ENCODE measurements at places on chromosomes 6 and 20.

DNA sequence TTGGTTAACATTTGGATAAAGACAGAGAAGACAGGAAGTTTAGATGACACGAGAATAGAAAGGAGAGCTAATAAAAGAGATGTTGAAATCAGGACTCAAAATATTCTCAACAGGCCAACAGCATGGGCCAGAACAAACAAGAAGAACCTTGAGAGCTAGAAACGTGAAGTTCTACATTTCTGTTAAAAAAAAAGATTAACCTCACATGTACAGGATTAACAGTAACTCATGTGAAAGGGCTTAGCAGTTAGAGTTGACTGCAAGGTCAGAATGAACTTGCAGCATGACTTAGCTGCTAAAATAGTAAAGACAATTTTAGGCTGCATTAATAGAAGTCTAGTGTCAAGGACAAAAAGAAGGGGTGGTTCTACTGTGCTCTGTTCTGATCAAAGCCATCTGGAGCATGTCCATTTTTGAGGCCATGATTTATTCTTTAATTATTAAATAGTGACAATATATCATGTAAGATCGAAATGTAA, 331.1 kb upstream of the HSF2 start:
- no peak for DNase-seq

GRCh38 chr20:16654858-16655535, 74.8 kb upstream of the SNRPB2 start:
- no peak for DNase-seq

DNA sequence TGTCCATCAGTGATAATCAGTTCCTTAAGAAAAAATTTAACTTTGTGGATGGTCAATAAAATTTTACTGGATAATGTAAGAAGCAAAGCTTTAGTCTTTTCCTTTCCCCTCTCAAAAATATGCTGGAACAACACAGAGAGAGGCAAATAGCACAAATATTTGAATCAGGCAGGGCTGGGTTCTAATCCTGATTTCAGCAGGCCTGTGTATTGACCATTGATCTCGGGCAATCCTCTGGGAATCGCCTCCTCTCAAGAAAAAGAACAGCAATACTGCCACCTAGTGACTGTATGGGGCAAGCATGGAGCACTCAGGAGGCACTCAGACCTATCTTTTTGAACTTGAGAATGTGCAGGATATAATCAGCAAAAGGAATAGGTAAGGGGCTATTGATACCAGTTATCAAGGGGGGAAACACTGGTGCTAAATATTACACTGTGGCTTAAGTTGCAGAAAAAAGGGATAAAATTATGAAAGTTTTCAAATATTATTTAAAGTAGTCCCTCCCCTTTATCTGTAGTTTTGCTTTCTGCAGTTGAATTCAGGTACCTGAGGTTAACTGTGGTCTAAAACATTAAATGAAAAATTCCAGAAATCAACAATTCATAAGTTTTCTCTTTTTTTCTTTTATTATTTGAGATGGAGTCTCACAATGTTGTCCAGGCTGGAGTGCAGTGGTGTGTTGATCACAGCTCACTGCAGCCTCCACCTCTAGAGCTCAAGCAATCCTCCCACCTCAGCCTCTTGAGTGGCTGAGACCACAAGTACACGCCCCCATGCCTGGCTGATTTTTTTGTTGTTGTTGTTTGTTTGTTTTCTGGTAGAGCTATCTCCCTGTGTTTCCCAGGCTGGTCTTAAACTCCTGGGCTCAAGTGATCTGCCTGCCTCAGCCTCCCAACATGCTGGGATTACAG, 91.8 kb upstream of the NHSL1 start:
- DNase-seq: peak; percentile 19

DNA sequence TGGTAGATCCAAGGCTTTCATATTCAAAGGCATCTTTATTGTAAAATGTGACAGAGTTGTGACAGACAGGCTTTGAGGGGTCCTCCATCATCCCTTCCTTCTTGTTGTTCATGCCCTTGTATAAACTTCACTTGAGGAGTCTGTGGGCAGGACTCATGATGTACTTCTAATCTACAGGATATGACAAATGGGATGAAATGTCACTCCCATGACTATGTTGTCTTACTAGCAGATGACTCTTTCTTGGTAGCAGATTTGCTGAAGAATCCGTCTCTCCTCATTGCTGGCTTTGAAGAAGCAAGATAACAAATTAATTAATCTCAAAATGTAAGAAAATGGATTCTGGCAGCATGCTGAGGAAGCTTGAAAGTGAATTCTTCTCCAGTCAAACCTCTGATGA, 566.1 kb downstream of the TFAP2B start:
- DNase-seq: no peak

DNA sequence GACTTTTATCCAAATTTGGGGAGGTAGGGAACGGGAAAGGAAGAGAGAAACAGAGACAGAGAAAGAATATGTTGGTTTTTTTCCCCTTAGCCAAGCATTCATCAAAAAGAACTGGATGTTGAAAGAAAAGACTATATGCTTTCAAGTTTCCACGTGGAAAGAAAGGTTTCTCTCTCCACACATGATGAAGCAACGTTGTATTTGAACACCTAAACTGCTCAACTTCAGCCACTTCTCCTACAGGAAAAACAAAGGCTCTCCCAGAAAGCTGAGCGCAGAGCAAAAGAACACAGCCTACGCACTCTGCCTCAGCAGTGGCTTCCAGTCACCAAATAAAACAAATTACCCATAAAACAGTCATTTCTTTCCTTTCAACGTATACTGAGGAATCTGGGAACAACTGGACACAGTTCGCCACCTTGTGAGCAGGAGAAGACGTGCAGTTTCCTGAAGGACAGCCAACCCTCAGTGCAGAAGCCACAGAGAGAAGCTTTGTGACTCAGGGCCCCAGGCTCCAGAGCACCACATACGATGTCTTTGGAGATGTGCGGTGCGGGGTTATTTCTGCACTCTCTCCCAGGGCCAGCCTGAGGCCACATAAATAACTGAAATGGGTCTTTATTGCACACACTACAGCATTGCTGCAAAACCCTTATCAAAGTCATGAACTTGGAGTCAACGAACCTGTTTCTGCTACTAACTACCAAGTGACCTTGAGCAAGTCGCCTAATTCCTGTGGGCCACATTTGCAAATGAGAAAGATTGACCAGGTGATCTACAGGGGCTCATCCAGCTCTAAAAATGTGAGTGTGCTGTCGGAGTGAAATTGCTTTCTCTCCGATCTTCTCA, 10.1 kb downstream of the IL17F start:
- DNase-seq: peak; percentile 39

DNA sequence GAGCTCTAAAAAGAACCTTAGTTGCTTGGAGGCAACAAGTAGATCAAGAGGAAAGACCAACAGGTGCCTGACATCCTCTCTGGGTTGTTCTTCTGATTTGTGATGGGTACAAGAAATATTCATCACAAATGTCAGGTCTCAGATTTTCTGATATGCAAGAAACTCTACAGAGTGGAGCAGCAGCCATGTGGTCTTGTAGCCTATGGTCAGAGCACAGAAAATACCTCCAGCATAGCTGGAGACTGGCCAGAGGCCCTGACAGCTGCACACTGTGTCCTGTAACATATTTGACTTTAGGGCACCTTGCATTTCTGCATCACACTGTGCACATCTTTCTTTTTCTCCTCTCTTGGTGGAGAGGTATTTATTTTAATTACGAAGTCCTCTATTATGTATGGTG, 116.3 kb downstream of the GMPR start:
- no peak for DNase-seq

DNA sequence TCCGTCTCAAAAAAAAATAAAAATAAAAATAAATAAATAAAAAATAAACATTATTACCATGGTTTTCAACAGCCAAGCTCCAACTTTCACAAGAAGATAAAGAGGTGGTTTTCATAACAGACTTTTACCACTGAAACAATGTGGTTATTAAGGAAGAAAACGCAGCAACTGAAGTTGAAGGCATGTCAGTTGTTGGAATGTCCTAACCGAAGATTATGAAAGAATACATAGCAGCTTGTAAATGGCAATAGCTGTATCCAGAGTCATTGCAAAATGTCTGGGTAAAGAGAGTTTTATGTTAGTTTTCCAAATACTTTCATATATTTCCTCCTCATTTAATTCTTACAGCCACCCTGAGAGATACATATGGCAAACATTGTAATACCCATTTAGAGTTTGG, 161.6 kb upstream of the MARCKS start:
- no peak for DNase-seq

- no peak for DNase-seq
These were observed 187.3 kb downstream of the SAMD5 start for GRCh38 chr6:147695819-147696218.

- no peak for DNase-seq
These were observed 163.6 kb downstream of the LAMA2 start for GRCh38 chr6:129046526-129046925.

DNA sequence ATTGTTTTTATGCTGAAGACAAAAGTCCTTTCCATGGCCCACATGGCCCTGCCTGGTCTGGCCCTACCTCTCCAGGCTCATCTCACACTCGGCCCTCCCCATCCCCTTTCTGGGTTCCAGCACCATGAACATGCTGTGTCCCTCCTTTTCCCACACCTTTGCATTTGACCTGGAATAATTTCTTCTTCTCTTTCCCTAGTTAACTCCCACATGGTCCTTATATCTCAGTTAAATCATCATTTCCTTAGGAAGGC, 38.9 kb downstream of the PIGU start:
- no peak for DNase-seq

DNA sequence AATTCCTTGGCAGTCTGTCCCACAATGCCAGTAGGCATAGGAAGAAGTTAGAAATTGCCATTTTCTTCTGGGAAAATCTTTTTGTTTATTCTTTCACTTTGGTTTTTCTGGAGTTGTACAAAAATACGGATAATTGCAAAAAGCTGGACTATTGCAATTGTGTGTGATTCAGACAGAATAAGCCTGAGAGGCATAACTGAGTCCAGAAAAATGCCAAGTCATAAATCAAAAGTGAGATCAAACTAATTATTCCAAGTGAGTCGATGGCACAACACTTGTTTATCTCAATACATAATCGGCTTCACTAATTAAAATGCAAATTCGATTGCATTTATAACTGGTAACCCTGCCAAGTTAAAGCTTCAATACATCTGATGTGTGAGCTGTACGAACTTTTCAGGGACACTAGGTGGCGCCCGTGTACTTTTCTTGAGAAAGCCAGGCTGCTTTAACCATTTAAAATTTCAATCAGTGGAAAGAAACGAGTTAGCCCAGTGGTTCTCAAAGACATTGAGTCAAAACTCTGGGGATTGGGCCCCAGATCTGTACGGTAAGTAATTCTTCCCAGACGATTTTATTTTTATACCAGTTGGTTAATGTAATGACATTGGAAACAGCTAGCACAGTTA, 102.6 kb downstream of the LAMP5 start:
- peak; percentile 84 for DNase-seq

DNA sequence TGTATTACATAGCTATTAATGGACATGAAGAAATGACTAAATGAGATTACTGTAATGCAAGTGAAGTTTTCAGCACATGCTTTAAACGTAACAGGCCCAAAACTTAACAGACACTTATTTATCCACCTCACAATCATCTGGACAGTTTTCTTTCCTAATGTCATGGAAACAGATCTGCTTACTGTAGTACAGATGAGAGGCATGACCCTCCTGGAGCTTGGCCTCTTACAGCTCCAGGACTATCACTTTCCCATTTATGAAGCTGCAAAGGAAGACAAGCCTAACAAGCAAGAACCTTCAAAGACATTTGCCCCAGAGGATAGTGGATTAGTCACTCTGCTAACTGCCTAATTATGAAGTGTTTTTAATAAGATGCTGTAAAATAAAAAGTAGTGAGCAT, 419.3 kb downstream of the PHF3 start:
- DNase-seq: no peak

DNA sequence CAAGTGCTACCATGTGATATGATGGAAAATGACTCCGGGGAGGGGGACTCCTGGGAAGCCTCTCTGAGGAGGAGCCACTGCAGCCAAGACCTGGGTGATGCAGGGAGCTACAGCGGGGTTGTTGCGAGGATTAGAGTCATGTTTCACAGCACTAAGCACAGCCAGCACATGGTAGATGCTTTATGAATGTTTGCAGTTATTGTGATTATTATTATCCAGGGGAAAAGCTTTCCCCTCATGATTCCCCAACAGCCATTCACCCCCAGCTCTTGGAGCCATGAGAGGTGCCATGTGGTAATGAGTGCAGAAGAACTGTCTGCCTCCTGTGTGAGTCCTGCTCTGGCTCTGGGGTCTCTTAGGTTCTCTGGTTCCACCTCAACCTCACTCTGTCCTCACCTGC, 39.9 kb downstream of the RSPO4 start:
- DNase-seq: no peak

- no peak for DNase-seq
These were observed 54.2 kb downstream of the EZR start for GRCh38 chr6:158764926-158765325.

- DNase-seq: no peak
These were observed 77.5 kb upstream of the RIPOR2 start for GRCh38 chr6:25013246-25013645.

DNA sequence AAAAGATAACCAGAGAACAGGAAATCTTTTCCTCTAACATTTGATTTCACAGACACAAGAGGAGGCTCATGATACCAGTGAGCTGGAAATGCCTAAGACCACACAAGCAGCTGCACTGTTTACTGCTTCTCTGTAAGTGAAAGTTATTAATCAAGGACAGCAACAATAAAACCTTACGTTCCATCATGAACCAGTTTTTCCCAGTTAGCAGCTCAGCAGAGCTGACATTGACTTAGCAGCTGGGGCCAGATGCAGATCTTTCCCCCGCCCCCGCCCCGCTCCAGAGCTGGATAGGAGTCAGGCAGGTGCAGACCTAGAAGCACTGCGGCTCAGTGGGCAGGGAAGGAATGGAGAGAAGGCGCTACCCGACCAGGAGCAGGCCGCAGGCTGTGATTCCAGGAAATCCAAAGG, 275.2 kb downstream of the GMDS start:
- DNase-seq: no peak

- DNase-seq: no peak
These were observed 1.1 kb upstream of the TULP4 start for GRCh38 chr6:158311193-158311592.

GRCh38 chr6:10621213-10621612, 73.2 kb downstream of the C6orf52 start:
- no peak for DNase-seq

DNA sequence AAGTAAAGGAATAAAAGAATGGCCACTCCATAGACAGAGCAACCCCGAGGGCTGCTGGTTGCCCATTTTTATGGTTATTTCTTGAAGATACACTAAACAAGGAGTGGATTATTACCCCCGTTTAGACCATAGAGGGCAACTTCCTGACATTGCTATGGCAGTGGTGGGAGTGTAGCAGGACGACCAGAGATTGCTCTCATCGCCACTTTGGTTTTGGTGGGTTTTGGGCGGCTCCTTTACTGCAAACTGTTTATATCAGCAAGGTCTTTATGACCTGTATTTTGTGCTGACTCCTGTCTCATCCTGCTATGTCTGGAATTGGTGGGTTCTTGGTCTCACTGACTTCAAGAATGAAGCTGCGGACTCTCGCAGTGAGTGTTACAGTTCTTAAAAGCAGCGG, 78.7 kb downstream of the C6orf52 start:
- DNase-seq: no peak
